ENCODE measurements at places on chromosomes 7 and 10.

DNA sequence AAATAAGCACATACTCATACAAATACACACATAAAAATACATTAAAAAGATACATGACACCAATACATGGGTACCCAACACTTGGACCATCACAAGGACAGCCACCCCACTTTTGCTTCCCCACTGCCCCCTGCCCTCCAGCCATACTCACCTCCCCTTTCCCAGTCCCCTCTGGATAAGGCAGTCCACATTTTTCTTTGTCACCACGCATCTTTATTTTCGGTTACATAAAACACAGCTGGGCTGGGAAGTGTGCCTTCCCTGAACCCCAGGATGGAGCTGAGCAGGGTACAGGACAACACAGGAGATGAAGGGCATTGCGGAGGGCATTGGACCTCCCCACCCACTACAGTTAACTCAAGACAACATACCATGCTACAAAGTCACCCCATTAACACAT is 1.1 kb upstream of the HOXA3 start:
- peaks cover 64% of the 10 kb centered on the region for H3K4me1 ChIP-seq
- peaks cover 78% of the 10 kb centered on the region for H3K27me3 ChIP-seq
- H3K27ac ChIP-seq: no peak overlapping the region
- H3K36me3 ChIP-seq: no peaks in the 10 kb centered on the region
- no peak overlapping the region for H3K4me3 ChIP-seq

DNA sequence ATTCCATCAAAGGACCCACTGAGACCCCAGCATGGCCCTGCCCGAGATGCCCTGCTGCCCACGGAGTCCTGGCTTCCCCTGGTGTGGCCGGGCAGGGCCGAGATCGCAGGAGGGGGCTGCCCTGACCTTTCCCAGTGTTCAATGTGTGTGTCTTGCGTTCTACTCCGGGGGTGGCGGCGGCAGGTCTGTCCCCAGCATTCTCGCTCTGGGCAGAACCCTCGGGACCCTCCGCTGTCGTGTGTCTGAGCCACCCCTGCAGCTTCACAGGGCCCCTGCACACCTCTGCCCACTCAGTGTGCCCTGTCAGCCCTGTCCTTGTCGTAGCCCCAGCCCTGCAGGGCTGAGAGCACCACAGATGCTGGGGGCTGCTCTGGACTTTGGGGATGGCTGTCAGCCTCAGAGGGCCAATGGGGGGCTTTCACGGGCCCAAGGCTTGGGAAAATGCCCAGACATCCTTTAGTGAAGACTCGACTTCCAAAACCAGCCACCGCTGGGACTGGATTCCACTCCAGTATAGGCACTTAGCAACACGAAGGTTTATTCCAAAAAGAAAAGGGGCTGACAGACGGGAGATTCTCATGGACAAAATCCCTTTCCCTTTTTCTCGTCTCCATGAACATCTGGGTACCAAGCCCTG is 30.0 kb upstream of the KNDC1 start:
- no peaks in the 10 kb centered on the region for H3K27me3 ChIP-seq
- H3K4me3 ChIP-seq: no peak overlapping the region
- H3K27ac ChIP-seq: no peak overlapping the region
- no peaks in the 10 kb centered on the region for H3K36me3 ChIP-seq

- peak; percentile 27 for DNase-seq
- H3K4me1 ChIP-seq: peaks cover 8% of the 10 kb centered on the region
- H3K36me3 ChIP-seq: no peaks in the 10 kb centered on the region
- no peak overlapping the region for H3K27ac ChIP-seq
- no peak overlapping the region for H3K4me3 ChIP-seq
Observed at GRCh38 chr10:88598055-88598454, 11.5 kb downstream of the LIPJ start.

DNA sequence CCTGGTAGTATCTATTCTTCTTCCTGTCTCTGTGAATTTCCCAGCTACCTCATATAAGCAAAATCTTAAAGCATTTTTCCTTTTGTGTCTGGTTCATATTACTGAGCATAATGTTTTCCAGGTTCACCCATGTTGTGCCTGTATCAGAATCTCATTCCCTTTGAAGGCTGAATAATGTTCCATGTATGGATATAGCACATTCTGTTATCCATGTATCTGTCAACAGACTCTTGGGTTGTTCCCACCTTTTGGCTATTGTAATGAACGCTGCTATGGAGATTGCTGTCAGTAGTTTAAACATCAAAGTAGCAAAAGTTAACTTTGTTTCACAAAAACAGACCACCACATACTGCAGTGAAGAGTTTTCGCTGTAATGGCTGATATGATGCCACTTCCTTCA is 99.9 kb downstream of the NSUN6 start:
- H3K27me3 ChIP-seq: no peaks in the 10 kb centered on the region
- H3K4me3 ChIP-seq: no peak overlapping the region
- H3K27ac ChIP-seq: no peak overlapping the region

DNA sequence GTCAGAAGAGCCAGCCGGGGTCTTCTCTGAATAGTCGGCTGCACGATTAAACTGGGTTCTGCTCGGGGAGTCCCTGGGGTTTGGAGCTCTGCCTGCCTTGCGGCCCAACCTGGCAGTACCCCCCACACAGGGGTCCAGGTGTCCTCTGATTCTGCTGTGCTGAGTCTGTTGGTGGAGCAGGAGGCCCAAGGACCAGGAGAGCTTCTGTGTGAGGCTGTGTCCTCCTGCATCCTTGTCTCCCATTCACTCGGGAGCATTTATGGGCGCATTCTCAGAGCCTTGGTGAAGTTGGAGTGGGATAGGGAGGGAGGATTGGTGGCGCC is 14.2 kb downstream of the INPP5A start:
- no peaks in the 10 kb centered on the region for H3K27me3 ChIP-seq
- no peaks in the 10 kb centered on the region for H3K36me3 ChIP-seq
